A549 treated with CpdA at 1 μM for 4 hours (cell line): ENCODE measurements at places on chromosomes 16 and 17. TPM values are rescaled to one million over a fixed set of nuclear protein-coding genes. Genes with fewer than 3 reads are reported as not detected.

SLC5A11 gene
- total RNA-seq: 0.45 to 0.72 TPM (median 0.64 TPM) in 5 replicates

TMC5 gene
- 6.1 to 9.3 TPM (median 7.5 TPM) in 5 replicates for total RNA-seq

OTOP3 gene
- total RNA-seq: not detected in 5 replicates

CARD14 gene
- 0.08 to 0.26 TPM (median 0.22 TPM) in 3 of 5 replicates, not detected in the others for total RNA-seq

DHX40 gene
- 33.9 to 45.8 TPM (median 40.1 TPM) in 5 replicates for total RNA-seq

SLC22A31 gene
- 1.1 to 1.8 TPM (median 1.3 TPM) in 5 replicates for total RNA-seq

DCAKD gene
- total RNA-seq: 16.9 to 23.2 TPM (median 21.8 TPM) in 5 replicates

NGFR gene
- total RNA-seq: 0.57 to 0.96 TPM (median 0.62 TPM) in 5 replicates

HCRT gene
- 0.10 TPM in 1 of 5 replicates, not detected in the others for total RNA-seq

SP6 gene
- 2.6 to 3.0 TPM (median 2.8 TPM) in 5 replicates for total RNA-seq

LRRC46 gene
- 2.7 to 4.1 TPM (median 3.6 TPM) in 5 replicates for total RNA-seq

MT4 gene
- not detected in 5 replicates for total RNA-seq

PCYT2 gene
- total RNA-seq: 13.1 to 16.7 TPM (median 15.8 TPM) in 5 replicates

TSR1 gene
- 59.3 to 83.6 TPM (median 61.1 TPM) in 5 replicates for total RNA-seq

CLEC19A gene
- total RNA-seq: 0.06 to 0.16 TPM (median 0.13 TPM) in 4 of 5 replicates, not detected in the other

KRT40 gene
- total RNA-seq: not detected in 5 replicates

PRKCB gene
- total RNA-seq: 0.11 to 0.28 TPM (median 0.15 TPM) in 5 replicates

GPR179 gene
- 0.03 to 0.08 TPM (median 0.04 TPM) in 4 of 5 replicates, not detected in the other for total RNA-seq

ASGR1 gene
- total RNA-seq: 0.82 to 1.2 TPM (median 1.0 TPM) in 5 replicates

SGSH gene
- total RNA-seq: 18.3 to 27.4 TPM (median 23.4 TPM) in 5 replicates
